ENCODE measurements at places on chromosomes 2 and 18.

DNA sequence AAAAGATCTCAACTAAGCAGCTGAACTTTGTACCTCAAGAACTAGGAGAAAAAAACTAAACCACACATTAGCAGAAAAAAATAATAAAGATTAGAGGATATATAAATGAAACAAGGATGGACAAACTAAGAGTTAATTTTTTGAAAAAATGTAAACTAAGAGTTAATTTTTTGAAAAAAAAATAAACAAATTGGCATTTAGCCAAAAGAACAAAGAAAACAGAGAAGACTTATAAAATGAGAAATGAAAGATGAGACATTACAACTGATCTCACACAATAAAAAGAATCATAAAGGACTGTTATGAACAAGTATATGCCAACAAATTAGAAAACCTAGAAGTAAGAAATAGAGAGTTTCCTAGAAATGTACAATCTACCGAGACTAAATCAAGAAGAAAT lies 859.2 kb upstream of the GYPC start:
- no peak for DNase-seq

- no peak for DNase-seq
These were observed 108.4 kb downstream of the TACR1 start for GRCh38 chr2:75090770-75091515.

GRCh38 chr18:77701977-77702376 lies 452.3 kb downstream of the GALR1 start:
- no peak for DNase-seq

- no peak for DNase-seq
These were observed 212.3 kb upstream of the TRIB2 start for GRCh38 chr2:12504443-12504842.

- no peak for DNase-seq
These were observed 382.6 kb upstream of the ZNF804A start for GRCh38 chr2:184215745-184216144.

- no peak for DNase-seq
These were observed 158.0 kb downstream of the INHBB start for GRCh38 chr2:120503793-120504571.

DNA sequence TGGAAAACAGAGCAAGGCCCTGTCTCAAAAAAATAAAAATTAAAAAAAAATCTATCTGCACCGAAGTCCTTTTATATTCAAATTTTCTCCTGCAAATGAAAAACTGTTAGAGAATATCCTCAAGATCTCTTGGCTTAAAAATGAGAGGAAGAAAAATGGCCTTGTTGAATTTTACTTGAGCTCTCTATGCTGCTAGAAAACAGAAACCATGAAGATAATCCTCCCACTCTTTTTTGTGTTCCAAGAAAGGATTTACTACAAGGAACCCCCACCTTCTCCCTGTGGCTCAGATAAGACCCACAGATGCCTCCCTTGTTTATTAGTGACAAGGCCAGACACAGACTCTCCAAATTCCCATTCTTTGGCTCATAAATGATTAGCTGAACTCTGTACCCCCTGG lies 71.0 kb downstream of the SGPP2 start:
- DNase-seq, result no peak

- no peak for DNase-seq
These were observed 209.6 kb upstream of the CHST9 start for GRCh38 chr18:27394687-27395086.

DNA sequence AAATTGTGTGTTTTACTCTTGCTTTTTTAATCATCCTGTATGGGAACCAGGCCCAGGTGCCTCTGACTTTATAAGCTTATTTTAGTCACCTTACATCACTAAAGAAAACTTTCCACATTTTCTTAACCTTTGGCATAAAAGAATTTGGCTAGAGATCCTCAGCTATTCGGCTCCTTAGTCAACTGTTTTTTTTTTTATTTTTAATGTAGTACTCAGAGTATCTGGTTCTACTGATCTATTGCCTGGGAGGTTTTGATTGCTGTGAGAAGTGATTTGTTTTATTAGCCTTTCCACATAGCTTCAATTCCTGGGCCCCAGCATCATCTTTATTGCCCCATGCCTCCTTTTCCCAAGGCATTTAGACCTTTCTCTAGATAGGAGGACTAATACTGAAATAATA lies 121.0 kb downstream of the MYO1B start:
- no peak for DNase-seq

DNA sequence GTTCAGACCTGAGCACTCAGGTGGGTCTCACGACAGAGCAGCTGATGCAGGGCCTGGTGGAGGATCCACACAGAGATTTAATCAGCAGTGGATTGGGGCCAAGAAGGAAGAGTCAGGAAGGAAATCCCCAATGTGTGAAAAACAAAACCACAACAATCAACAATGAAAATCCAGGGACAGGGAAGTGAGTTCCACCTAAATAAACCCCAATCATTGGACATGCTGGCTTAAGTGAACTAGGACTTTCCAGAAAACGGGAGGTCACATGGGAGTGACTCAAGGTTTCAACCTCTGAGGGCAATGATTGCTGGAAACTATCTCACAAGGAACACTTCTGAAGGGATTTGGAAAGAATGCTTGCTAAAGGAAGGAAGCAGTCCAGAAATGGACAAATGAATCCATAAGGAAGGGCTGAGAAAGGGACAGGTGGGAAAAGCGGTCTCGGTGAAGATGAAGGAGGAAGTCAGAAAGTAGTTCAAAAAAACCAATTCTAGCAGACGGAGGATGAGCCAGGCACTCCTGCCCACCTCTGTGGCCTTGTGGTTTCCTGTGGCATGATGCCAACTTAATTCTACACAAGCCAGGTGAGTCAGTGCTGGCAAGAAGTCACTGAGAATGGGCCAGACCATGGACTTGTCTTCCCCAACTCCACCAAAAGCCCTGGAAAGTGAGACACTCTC lies 15.4 kb upstream of the XDH start:
- DNase-seq, result peak; percentile 67

- no peak for DNase-seq
These were observed 210.2 kb downstream of the PAX3 start for GRCh38 chr2:222088561-222088960.

All from SW480 (cell line).